Colonic mucosa (tissue), 4 donors: ENCODE measurements at places on chromosomes 13 and 19.

DNA sequence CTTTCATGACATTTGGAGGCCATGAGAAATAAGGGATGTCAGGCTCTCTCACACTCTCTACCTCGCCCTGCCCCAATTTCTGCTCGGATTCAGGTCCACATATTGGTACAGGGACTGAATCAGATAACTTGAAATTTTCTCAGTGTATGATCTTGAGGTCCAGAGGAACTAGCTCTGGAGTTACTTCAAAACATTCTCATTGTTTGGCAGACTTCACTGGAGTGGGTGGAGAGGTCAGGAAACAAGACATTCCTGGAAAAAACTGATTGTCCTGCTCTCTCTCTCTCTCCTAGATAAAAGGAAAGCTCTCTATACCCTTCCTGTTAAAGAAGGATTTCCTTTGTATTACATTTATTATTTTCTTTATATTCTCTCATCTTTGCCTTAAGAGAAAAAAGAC lies 428.1 kb upstream of the DACH1 start:
- DNase-seq, result no peak

GRCh38 chr19:40244579-40245317 lies 18.3 kb upstream of the CCNP start:
- DNase-seq, result no peak

DNA sequence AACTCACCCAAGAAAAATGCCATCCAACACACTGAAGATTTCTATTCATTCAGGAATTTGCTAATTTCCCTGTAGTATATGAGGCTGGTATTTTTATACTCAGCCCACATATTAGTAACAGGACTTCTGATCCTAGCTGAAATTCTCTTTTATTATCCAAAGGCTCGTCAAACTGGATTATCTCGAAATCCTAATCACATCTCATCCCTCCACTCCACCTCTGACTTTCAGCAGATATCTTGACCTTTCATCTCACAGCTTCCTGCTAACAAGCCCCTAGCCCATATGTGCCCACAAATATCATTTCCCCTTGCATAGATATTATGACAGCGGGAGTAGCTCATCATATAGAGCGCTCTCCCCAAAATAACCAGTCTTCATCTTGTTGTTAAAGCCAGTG lies 279.7 kb downstream of the FGF14 start:
- no peak for DNase-seq

GRCh38 chr13:91158017-91158395 lies 189.5 kb upstream of the MIR17HG start:
- DNase-seq, result no peak

- no peak for DNase-seq
Measured at GRCh38 chr19:55347442-55348009, 7.0 kb downstream of the COX6B2 start.

DNA sequence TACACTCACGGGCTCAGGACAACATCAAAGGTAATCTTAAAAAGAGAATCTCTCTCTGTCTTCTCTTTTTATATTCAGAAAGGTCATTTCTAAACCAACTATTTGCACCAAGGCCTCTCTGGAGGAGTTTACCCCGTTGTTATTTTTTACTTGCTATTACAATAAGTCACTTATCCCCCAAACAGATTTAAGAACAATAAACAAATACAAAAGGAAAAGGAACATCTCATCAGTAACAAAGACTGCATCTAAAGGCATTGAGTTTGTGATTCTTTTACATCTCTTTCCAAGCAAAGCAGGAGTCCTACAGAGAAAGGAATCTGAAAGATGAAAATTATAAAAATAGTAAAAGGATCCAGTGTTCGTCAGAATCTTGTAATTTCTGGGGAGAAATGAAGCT lies 75.4 kb downstream of the GGACT start:
- DNase-seq, result no peak

- DNase-seq, result no peak
Measured at GRCh38 chr19:10876459-10877240, 5.3 kb downstream of the CARM1 start.

- peak; percentile 31 for DNase-seq
Measured at GRCh38 chr13:113292021-113292862, 4.8 kb upstream of the LAMP1 start.

DNA sequence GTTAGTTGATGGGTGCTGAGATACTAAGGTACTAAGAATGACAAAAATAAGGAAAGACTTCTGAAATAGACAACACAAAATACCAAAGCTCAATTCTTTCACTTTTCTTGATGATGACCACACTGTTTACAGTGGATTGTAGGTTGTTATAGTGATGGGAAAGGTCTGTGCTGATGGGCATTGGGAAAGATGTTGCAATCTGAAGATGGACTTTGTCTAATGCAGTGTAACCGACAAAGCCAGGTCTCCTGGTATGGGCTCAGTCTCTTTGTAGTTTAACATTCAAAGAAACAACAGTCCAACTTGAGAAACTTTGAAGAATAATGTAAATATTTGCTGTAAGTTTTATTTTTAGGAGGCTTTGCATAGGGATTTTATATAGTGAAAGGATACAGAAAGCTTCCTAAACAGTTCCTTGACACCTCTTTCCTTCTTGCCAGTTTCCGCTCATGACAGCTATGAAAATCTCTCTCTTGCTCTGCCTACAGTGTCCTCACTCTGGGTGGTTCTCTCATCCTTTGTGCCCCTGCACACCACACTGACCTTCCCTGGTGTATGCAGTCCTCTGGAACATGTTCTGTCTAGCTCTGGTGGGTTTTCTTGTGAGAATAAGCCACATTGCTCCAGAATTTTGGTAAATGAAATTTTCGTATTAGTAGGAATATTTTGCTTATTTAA lies 172.2 kb downstream of the KCNRG start:
- no peak for DNase-seq

- no peak for DNase-seq
Measured at GRCh38 chr13:40233731-40234195, 432.7 kb downstream of the FOXO1 start.

GRCh38 chr19:17646441-17646840 lies 41.7 kb downstream of the UNC13A start:
- no peak for DNase-seq

DNA sequence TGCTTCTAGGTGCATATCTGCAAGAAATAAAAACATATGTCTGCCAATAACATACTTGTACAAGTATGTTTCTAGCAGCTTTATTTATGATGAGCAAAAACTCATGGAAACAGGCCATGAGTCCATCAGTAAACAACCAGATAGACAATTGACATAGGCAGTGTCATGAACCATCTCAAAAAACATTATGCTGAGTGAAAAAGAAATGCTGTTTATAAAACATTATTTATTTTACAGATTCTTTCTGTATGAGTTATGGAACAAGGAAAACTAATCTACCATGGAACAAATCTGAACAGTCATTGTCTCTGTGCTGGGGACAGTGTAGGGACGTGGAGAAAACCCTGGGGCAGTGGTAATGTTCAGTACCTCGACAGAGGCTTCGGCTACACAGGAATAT lies 283.9 kb downstream of the UQCRFS1 start:
- no peak for DNase-seq

GRCh38 chr13:80408270-80408669 lies 67.3 kb upstream of the SPRY2 start:
- DNase-seq, result no peak

- DNase-seq, result no peak
Measured at GRCh38 chr19:53308339-53308811, 25.2 kb upstream of the ZNF845 start.

GRCh38 chr13:34507630-34508029 lies 434.4 kb upstream of the NBEA start:
- no peak for DNase-seq

GRCh38 chr19:45973553-45974338 lies at the start of gene NOVA2:
Gene NOVA2, minus strand, starts transcription at chr19:45973865. Its CDS starts 514 bp downstream, at chr19:45973351.
- peak; percentile 33 for DNase-seq

DNA sequence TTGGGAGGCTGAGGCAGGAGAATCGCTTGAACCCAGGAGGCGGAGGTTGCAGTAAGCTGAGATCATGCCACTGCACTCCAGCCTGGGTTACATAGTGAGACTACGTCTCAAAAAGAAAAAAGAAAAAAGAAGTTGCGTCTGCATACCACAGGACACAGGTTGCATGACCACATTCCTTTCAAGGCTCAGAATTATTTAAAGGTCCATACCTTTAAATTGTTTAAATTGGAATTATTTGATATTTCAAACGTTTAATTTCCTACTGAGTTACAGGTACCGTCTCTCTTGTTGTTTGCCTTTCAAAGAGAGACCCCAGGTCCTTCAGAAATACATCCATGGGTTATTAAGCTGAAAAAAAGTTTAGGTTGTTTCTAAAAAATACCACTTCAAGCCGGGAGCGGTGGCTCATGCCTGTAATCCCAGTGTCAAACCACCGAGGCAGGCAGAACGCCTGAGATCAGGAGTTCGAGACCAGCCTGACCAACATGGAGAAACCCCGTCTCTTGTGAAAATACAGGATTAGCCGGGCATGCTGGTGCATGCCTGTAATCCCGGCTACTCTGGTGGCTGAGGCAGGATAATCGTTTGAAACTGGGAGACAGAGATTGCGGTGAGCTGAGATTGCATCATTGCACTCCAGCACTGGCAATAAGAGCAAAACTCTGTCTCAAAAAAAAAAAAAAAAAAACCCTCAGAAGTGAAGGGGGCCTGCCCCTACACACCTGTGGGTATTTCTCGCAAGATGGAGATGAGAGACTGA lies 18.6 kb downstream of the ZNF816 start:
- no peak for DNase-seq

DNA sequence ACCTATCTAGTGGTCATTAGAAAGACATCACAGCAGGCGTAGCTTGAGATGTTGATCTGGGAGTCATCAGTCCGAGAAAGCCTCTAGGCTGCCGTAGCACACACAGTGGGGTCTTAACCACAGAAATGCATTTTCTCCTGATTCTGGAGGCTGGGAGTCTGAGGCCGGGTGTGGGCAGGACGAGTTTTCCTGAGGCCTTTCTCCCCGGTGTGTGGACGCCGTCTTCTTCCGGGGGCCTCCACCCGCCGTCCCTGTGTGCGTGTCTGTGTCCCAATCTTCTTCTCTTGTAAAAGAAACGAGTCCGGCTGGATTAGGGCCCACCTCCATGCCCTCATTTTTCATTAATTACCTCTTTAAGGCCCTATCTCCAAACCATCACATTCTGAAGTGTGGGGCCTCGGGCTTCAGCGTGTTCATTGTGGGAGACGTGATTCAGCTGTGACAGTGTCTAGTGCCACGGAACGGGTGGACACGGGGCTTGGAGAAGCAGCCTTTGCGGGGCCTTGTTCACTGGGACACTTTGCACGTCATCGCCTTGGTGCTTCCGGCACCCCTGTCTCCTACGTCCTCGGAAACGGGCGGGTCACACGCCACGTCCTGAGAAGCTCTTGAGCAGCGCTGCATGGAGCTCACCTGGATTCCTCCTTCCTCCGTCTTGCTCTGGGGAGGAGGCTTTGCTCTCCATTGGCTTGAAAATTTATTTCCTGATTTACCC lies 208.9 kb upstream of the SOX1 start:
- no peak for DNase-seq

DNA sequence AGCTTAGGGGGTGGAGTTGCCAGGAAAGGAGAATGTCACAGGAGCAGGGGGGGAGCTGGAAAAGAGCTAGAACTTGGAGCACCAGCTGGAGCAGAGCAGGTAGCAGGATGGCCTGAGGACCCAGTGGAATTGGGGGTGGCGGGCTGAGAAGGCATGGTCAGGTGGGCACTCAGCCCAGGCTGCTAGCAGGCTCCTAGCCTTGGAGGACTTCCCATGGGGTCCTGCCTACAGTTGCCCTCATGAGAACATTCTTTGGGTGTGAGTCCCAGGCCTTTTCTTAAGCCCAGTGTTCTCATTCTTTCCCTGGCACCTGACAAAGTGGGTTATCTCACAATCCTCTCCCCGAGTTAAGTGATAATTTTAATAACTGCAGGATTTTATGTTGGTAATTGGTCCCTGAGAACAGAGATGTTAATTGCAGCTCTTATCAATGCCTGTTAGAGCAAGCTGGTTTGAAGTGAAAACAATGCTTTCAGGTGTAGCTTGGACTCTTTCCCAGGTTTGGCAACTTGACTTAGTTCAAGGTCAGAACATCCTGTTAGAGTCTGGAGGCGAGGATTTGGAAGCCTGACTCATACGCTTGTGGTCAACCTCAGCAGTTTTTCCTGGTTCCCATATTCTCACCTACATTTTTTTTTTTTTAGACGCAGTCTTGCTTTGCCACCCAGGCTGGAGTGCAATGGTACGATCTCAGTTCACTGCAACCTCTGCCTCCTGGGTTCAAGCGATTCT lies 18.1 kb upstream of the OLFM4 start:
- DNase-seq, result peak; percentile 80

DNA sequence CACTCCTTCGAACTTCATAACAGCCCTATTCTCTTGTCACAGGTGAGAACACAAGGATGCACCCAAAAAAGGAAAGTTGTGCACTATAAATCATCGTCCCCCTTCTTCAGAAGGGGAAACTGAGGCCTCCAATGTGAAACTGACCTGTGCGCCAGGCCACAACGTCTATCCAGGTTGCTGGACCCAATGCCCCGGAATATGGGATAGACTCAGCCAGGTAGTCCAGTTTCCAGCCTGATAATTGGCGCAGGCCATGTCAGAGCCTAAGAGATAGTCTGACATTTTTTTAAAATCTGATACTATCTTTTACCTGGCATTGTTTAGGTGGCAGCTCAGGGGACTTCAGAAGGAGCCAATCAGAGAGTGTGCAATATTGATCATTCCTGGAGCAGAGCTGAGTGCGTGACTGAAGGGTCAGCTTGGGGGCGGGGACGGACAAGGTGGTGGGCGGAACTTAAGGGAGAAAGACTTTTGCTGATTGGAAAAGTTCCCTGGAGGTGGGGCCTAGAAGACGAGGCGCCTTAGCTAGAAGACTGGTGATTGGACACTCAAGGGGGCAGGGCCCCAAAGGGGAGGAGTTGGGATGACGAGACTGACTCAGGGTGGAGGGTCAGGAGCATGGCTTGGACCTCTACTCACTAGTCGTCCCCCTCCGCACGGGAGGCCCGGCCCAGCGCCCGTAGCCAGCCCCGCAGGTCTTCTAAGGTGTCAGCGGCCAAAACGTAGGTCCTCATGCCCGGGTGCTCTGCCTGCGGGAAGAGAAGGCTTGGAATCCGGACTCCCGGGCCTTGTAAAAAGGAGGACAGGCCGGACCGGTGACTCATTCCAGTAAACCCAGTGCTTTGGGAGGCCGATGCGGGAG lies 8.5 kb downstream of the PLEKHA4 start:
- peak; percentile 57 for DNase-seq

DNA sequence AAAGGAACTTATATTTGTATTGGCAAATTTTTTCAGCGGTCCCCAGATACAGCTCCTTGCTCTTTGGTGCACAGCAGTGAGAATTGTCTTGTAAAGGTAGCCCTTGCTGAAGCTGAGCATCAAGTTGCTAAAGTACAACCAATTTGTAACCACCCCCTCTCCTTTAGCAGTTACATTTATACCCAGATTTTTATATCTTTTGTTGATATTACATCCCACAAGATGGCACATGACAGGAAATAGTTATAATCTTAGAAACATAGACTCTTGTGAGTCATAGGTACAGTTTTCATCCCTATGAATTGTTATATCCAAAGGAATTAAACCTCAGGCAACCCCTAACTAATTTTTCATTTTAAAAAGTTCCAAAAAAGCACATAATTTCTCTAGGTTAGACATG lies 523.0 kb upstream of the SLITRK1 start:
- DNase-seq, result no peak
